ENCODE measurements at places on chromosomes 1 and 21.

GRCh38 chr1:101960142-101960541, 36.6 kb downstream of the OLFM3 start:
- DNase-seq = no peak

DNA sequence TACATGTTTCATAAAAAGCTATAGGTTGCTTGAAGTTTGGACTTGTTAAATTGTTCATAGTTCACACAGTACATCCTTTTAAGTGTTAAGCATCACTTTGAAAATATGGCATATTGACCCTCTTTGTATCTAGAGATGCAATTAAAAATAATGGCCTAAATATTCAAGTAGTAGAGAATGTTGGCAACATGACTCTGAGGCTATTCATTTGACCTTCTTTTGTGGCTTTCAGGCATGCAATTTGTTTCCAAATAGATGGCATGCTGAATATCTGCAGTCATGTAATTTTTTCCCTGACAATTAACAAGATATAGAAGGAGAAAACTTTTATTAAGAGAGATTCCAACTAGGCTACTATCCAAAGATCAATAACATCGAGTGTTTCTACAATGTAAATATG, 230.5 kb upstream of the ZRANB2 start:
- DNase-seq = no peak

GRCh38 chr1:244995602-244996400, 131.5 kb upstream of the HNRNPU start:
- DNase-seq = no peak

DNA sequence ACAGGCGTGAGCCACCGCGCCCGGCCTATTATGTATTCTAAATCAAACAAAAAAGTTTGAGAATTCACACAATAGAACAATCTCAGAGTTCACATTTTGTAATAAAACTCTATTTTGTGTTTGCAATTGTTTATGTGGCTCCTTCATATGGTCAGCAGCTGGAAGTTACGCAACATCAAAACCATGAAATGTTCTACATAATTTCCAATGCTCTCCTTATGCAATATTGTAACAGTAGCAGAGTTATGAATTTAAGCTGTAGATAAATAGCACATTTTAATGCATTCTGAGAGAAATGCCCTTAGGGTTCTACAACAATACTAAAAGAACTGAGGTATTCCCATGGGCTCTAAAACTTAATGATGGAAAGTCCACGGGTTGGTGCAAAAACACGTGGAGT, 62.3 kb upstream of the COL11A1 start:
- no peak for DNase-seq

- DNase-seq = no peak
These were observed 40.7 kb downstream of the COA6 start for GRCh38 chr1:234413990-234414389.

DNA sequence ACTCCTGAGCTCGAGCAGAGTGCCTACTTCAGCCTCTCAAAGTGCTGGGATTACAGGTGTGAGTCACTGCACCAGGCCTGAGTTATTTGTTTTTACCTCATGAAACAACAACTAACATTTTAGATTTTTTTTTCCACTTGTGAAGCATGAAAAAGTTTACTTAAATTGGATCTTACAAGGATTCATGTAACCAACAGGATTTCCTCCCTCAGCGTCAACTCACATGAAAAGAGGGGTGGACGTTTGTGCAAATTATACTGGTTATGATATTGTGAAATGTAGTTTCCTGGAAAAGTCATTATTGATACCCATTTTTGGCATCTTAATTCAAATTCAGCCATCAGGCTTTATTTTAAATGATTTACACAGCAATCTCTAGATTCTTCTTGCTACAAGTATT, 6.5 kb downstream of the CNST start:
- no peak for DNase-seq

GRCh38 chr1:54404939-54405897, 976 bp downstream of the SSBP3 start:
- DNase-seq = no peak

- DNase-seq = no peak
These were observed 888 bp upstream of the COL18A1 start for GRCh38 chr21:45403825-45404729.

- DNase-seq = no peak
These were observed 63.7 kb downstream of the SLC45A1 start for GRCh38 chr1:8381618-8382017.

DNA sequence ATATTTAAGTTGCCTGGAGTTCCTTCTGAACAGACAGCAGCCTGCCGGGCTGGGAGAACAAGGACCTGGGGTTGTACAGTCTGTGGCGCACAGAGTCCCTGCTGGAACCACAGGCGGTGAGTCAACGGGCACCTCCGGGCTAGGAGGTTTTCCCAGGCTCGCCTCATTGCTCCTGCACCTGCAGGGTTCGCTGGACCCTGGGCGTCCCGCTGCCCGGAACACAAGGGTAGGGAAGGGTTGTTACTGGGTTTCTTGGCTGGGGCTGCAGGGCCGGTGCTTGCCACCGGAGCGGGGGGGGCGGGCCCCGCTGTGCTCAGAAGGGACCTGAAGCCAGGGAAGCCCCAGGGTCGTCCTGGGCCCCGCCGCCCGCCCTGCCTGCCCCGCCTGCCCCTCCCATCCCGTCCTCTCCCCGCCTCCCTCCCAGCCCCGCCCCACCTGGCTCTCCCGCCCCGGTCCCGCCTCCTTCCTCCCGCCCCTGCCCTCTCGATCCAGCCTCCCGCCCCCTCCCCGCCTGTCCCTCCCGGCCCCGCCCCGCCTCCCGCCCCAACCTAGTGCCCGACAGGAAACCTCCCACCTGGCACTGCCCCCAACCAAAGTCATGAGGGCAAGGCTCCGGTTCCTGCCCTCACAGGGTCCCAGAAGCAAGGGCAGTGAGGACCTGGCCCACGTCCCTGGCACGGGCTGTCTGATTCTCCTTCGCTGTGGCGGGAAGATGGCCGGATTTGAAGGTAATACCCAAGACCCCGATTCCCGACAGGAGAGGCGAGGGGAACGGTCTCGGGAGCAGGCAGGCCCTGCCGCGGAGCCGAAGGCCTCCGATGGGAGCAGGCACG, 6.8 kb downstream of the JMJD4 start:
- peak; percentile 75 for DNase-seq

- DNase-seq = no peak
These were observed 118.5 kb upstream of the ADAR start for GRCh38 chr1:154726443-154726842.

DNA sequence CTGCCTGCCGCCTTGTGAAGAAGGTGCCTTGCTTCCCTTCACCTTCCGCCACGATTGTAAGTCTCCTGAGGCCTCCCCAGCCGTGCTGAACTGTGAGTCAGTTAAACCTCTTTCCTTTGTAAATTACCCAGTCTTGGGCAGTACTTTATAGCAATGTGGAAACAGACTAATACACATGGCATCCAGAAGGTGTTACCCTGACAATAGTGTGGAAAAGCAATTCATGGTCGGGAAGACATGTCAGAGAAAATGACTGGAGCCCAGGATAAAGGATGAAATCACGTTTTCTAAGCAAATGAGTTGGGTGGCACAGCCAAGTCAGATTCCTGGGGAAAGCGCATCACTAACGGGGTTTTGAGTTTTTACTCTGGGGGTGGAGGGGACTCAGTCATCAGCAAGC, 76.4 kb downstream of the HLCS start:
- DNase-seq = no peak

DNA sequence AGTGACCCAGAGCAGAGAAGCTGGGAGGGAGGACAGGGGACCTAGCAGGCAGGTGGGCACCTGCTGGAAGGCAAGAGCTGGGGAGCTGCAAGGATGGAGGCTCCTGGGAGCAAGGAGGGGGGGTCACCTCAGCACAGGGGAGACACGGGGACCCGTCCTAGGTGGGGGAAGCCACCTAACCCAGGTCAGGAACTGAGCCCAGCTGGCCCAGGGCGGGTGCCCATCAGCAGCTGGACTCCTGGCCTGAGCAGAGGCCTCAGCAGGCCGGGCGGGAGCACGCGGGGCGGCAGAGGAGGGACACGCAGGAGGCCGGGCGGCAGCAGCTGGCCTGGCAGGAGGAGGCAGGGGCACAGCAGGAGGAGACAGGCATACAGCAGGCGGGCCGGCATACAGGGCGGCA, 949 bp downstream of the KRTAP10-1 start:
- DNase-seq = no peak

DNA sequence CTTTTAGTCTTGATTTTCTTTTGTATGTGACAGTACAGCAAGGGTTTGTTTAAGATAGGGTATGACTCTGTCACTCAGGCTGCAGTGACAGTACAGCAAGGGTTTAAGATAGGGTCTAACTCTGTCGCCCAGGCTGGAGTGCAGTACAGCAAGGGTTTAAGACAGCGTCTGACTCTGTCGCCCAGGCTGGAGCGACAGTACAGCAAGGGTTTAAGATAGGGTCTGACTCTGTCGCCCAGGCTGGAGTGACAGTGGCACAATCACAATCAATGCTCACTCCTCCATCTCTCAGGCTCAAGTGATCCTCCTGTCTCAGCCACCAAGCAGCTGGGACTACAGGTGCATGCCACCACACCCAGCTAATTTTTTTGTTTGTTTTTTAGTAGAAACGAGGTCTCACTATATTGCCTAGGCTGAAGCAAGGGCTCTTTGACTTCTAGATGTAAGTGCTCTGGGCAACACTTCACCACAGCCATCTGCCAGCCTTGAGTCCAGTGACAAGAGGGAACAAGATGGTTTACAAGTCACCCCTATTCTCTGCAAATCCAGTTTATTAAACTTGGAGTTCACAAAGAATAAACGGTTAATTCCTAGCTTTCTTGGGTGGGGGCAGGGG, 965 bp upstream of the SH2D5 start:
- no peak for DNase-seq

- DNase-seq = no peak
These were observed 34.8 kb upstream of the HOOK1 start for GRCh38 chr1:59779949-59780348.

- DNase-seq = no peak
These were observed 97.8 kb downstream of the CD247 start for GRCh38 chr1:167420510-167420909.

GRCh38 chr1:2979191-2980072, 41.8 kb upstream of the ACTRT2 start:
- DNase-seq = no peak

GRCh38 chr21:16572032-16572431, 842.2 kb downstream of the USP25 start:
- DNase-seq = no peak

DNA sequence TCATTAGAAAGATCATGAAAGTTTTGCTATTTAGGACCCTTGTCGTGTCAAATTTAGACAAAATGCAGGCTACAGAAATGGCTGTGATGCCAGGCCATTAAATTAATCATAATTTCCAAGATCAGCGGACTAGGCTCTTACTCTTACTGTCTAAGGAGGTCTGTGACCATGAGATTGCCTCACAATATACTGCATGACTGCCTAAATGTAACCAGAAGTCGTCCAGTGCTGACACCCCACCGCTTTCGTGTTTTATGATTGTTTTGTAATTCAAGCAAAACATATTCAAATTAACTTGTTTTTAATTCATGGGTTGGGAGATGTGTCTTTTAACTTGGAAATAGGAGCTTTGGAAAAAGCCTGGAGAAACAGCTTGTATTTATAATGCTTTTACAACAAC, 947.5 kb downstream of the BRINP3 start:
- DNase-seq = no peak

- DNase-seq = peak; percentile 92
These were observed 37.6 kb downstream of the GALNT2 start for GRCh38 chr1:230104395-230105244.

- no peak for DNase-seq
These were observed 544.9 kb upstream of the NEGR1 start for GRCh38 chr1:72827278-72827677.

DNA sequence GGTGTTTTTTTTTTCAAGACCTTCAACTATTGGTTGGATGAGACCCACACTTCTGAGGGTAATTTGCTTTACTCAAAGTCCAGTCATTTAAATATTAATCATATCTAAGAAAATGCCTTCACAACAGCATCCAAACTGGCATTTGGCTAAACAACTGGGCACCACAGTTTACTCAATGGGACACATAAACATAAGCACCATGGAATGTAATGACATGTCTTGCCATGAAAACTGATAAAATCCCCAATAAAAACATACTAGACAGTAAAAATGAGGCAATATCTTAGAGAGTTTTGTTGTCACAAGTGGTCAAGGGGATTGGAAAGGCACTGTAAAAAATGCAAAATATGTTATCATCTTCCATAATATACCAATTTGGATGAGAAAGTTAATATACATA, 838.8 kb upstream of the ADAMTS5 start:
- DNase-seq = no peak

DNA sequence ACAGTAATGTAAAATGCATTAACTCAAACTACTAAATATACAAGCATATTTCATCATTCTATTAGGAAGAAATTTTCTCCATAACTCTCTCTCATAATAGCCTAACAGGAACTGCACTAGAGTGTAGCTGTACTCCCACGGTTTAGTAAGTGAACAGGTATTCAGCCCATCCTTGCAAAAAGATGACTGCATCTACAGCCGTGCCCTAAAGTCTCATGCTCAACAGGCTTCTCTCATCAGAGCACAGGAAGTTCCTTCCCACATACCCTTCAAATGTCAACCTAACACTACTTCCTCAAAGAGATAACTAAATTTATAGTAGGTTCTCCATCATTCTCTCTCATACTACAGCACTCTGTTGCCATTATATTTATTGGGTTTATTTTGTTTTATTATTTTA, 251.6 kb downstream of the AKT3 start:
- no peak for DNase-seq

DNA sequence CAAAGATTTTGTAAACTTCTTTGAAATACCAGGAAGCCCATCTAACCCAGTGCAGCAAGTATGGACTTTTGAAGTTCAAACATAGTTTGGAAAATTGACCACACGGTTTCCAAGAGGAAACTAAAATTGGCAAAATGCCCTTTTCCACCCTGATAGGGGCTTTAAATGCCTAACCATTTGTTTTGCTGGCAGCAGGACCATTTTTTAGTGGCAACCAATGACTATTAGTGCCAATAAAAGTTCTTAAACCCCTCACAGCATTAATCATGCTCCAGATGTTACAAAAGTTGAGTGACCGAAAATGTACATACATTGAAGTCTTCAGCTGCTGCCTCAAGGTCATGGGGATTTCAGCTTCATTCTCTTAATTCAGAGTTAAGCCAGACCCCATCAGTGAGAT, 46.4 kb upstream of the ENAH start:
- no peak for DNase-seq

DNA sequence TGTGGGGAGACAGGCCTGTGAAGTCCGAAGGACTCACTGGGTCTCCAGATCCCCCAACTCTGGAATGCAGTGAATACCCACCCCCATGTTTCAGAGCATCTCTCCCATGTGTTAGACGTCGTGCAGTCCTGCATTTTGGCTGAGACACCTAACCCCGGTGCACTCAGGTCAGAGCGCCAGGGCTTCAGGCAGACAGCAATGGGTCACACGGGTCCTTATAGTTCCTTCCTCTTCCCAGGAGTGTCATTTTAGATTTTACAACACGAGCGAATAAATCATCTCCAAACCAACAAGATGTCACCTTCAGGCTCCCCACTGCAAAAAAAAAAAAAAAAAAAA, 5.1 kb downstream of the PRRX1 start:
- no peak for DNase-seq
